ENCODE measurements at places on chromosomes 11 and 22.

- DNase-seq, result no peak
Observed at GRCh38 chr22:17483688-17484372, 79.5 kb upstream of the SLC25A18 start.

GRCh38 chr11:11669233-11669846 lies 47.5 kb upstream of the GALNT18 start:
- DNase-seq, result no peak

- DNase-seq, result no peak
Observed at GRCh38 chr11:60389279-60389910, 6.9 kb upstream of the MS4A14 start.

DNA sequence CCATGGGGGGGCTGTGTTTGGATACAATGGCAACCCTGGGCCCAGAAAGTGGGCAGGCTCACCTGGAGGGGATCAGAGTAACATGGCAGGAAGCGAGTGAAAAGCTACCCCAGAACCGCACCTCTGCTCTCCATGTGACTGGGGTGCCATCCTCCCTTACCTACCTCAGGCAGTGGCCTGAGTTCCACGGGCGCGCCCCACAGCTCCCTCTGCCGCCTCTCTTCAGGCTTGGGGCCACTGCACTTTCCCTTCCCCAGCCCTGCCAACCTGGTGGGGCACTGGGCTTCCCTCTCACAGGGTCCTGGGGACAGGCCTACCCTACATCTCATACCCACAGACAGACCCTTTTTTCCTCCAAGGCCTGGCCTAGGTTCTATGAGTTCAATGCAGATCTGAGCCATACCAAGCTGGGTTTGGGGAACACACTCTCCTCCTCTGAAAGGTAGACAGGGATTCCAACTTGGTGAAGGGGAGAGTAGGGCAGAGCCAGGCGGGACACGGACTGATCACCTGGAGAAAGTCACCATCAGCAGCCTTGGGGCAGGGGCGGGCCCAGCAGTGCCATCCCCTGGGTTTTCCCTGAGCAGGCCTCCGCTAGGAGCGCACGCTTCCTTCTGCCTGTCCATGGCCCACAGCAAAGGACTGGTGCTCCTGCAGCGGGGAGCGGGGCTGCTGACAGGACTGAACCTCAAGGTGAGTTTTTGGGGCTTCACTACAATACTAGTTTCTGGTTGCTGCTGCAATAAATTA lies 7.1 kb downstream of the GALR3 start:
- no peak for DNase-seq

DNA sequence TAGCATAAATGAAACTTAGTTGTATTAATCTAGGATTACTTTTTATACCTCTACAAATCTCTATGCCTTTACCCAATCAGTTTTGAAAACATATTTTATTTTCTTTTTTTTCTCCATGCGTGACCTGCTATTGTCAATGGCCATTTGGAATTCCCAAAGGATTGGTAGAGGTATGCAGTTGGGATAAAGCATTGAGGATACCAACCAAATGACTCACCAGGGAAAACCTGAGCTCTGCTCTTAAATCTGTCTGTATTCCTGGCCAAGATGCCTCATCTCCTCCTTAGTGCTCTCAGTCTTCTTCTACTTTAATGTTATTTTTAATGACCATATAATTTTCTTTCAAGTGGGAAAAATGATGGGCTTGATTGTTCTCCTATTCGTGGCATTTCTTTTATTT lies 61.9 kb downstream of the EHF start:
- peak; percentile 92 for DNase-seq

GRCh38 chr11:65301491-65302329 lies 13.0 kb upstream of the CDC42EP2 start:
- DNase-seq, result no peak

DNA sequence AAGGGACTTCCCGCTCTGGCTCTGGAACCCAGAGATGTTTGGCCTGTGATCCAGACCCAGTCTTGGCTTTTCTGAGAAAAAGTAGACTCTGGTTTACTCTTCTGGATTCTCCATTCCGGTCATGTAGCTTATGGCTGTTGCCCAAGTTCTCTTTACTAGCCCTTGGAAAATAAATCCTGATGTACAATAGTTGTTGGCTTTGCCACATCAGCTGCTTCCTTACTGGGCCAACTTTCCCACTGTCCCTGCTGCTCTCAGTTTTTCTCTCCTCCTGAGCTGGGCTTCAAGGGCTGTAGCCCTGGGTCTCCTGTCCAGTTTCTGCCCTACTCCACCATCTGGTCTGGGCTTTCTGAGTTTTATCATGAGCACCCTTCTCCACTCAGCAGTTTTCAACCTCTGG lies 12.5 kb downstream of the PATZ1 start:
- DNase-seq, result no peak

- DNase-seq, result no peak
Observed at GRCh38 chr22:22714600-22715335, 70.4 kb downstream of the GGTLC2 start.

DNA sequence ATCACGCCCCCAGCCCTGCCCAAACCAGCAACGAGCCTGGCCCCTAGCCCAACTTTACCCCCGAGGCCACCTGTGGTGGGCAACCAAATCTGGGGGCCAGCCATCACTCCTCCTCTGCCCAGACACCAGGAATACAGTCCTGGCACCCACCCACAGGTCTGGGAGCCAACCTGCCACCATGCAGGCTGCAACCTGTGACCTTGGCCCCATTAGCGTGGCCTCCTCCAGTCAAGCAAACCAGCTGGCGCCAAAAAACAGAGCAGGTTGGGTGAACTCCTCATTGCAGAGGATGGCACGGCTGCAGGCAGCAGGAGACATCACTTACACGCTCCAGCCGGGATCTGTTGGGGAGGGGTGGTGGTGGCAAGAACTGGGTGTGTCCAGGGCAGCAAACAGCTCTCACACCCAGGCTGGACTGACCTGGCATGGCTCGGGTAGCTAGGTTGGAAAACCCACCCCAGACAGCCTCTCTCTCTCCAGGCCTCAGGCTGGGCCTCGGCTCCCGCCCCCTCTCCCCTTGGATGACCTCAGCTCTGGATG lies 65.5 kb upstream of the TCF20 start:
- no peak for DNase-seq

GRCh38 chr11:61539006-61539405 lies 30.5 kb downstream of the LRRC10B start:
- DNase-seq, result no peak

GRCh38 chr11:110074499-110074898 lies 18.7 kb upstream of the ZC3H12C start:
- DNase-seq, result no peak

DNA sequence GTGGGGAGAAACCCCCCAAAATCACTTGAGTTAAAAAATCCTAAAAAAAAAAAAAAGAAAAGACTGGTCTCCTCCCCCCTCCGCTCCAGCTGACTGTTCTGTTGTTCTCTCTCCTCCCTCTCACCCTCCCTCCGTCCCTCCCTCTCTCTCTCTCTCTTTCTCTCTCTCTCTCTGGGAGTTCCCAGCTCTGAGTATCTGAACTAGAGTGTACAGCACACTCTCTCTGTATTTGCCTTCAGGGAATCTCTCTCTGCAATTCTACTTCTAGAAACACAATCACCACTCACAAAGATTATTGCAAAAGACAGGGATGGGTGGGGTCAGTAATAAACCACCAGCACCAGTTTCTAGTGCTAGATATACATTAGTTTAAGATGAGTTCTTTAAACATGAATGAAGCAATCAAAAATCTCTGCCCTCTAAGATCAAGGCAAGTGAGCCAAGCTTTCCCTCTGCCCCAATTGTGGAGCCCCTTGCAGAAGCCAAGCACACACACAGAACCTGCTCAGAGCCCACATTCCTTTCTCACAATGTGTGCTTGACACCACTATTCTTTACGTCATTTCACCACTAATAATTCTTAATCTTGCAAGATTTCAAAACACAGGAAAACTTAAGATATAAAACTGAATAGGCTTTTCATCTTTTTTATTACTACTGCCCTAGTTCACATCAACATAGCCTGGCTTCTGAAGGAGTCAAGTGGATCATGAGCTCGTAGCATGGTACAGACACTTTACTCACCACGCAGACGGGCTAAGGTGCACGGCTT lies 133.5 kb downstream of the RBFOX2 start:
- peak; percentile 37 for DNase-seq

DNA sequence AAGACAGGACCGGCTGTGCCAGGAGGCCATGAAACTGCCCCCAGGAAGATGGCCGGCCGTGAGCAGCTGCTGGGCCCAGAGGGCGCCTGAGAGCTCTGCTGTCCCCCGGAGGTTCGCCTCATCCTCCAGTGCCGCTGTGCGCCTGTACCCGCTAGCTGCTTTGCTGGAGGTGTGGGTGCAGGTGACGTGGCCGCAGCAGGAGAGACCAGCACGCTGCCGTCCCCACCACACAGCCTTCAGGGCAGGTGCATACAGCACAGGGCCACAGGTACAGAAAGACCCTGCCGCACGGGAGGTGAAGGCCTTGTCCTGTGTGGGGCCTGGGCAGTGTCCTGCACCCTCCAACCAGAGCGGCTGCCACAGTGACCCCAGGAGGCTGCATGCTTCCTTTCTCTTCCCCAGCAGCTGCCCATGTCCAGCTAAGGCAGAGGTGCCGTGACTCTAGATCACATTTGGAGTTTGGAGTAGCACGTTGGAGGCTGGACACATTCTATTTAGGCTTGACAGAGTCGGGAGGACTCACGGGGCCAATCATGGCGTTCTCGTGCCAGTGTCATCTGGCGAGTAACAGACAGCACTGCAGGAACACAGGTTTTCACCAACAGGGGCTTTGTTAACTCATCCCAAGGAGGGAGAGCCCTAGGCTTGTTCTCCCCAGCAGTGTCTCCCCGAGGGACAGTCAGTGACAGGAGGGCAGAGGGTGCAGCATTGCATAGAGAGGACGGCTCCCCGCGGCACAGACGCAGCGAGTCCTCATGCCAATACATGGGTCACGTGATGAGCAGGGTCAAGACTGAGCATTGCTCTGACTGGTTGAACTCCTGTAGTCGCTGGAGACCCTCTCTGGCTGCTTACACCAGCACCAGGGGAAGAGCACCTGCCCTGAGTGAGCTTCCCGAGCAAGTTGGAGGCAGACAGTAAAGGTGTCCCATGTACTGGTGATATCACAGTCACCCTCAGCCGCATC lies 18.7 kb upstream of the PANX2 start:
- no peak for DNase-seq

- DNase-seq, result no peak
Observed at GRCh38 chr11:62401356-62401755, 17.5 kb upstream of the SCGB1A1 start.
